Stimulated activated CD8-positive, alpha-beta memory T cell treated with anti-CD3 and anti-CD28 coated beads, Interleukin-4, amount 100 ng/mL, for 1 hour (primary cell): ENCODE measurements at places on chromosomes 12 and 14.

- no peak for DNase-seq
Observed at GRCh38 chr14:106507354-106507753, 981.0 kb downstream of the TMEM121 start.

GRCh38 chr12:102728506-102729242 is 188.4 kb downstream of the PAH start:
- no peak for DNase-seq

GRCh38 chr12:118773956-118774723 is 207.2 kb upstream of the SRRM4 start:
- DNase-seq, result no peak

DNA sequence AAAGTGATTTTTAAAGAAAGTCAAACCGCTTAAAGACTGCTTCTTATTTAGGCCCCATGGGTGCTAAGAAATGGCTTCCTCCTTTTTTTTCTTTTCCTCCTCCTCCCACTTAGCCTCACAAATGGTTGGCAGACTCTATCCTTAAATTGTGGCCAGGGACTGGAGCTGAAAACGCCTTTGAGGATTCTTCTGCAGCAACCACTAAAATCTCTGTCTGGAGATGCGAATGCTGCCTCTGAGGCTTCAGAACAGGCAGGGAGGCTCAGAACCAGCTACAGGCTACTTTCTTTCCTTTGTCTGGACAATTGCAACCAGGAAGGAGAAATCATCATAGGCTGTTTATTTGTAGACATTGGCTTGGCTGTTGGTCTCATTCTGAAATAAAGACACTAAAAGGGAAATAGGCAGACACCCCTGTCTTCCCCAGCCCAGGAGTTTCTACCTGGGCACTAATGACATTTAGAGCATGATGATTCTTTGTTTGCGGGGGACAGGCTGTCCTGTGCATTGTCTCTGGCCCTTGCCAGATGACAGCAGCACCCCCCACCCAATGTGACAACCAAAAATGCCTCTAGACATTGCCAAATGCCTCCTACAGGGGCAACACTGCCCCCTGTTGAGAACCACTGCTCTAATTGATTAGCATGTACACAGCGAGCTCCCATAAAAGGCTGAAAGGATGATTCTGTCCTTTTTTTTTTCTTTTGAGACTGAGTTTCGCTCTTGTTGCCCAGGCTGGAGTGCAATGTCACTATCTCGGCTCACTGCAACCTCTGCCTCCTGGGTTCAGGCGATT is 50.3 kb downstream of the MAP1LC3B2 start:
- DNase-seq, result no peak

DNA sequence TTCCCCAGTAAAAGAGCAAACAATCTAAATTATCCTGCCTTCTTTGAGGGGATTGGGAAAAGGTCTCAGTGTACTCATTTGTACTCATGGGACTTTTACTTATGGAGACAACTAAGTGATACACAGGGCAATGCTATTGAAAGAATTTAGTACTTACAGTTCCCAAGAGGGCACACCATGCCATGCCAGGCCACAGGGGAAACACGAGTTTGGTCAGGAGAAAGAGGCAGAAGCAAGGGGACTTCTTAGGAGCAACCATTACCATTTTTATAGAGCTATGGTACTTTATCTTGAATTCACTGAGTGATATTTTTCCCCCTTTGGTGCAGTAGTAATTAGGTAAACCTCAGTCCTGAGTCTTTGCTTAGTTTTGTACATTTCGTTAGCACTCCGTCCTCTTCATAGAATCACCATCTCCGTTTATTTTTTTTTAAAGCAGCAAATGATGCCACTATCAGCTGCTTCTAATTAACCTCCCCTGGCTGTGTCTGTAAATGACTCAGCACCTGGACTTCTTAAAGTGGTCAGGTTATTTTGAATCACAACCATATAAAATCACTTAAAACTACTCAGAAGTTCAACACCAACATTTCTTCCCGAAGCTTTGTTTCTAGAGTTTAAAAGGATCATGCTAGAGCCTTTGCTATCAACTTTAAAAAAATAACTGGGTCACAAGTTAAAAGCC is 5.9 kb upstream of the WASHC3 start:
- no peak for DNase-seq

DNA sequence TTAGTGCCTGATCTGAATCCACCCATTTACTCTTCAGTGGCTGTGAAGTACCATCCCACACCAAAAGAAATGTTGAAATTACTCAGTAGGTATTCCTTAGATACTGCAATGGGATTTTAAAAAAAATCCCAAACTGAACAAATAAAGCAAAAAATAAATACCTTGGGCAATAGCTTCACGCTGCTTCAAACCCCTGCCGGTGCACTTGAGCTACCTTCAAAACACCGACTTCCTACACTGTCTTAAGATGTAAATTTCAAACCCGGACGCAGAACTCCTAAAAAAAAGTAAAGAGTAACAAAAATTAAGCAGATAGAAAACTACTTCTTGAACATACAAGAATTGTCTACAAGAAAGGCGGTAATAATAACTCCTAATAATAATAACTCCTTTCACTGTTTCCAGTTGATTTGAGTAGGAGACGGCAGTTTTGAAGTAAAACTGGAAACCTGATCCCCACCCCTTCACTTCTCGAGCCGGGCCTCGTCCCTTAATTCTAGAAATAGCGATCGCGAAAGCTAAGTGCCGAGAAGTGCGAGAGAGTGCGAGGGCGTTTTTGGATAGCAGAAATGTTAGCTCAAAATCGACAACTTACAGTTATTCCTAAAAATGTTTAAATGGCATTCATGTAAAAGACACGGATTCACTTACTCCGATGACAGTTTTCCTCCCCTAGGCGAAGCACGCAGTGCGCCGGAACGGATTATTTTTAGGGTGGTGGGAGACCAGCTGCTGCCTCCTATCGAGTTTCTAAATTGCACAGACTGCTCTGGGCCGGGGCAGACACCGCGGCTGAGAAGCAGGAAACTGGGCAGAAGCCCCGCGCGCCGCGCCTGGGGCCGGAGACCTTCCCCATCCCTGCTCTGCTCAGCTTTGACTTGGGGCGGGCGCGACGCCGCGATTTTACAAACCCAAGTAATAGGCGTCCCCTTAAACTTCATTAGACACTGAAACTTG is at the start of gene ABCC9:
ABCC9 (minus strand) TSS at position 878 of the 957 bp plus-strand sequence. CDS start 4,752 bp downstream, outside the sequence.
- no peak for DNase-seq

DNA sequence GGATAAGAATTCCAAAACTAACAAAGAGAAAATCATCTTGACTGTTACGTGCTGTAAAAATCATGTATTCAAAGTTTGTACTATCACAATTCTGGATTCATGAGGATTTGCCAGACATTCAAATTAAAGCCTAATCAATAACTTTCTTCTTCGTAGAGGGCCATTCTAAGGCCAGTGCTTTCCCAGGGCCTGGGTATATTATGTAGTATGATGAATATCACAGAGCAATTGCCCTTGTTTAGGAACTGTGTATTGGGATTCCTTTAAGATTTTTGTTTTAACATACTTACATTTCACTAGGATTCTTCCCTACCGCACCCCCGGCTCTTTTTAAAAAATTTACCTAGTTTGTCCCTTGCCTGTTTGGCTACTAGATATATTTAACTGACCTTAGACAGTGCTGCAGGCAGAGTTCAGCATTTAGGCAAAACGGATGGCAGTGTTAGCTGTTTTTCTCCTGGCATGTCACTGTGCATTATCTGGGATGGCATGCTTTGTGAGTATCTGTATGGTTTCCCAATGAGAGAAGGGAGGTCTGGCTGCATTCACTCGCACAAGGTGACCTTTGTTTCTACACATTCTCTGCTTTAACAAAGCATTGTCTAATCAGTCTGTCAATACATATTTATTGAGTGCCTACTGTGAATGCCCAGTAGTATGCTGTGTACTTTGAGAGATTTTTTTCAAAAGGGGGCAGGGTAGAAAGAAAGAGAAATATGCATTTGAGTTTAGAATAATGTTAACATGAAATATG is 63.3 kb downstream of the ERC1 start:
- DNase-seq, result no peak

GRCh38 chr12:81888106-81888740 is 129.1 kb upstream of the PPFIA2 start:
- no peak for DNase-seq

DNA sequence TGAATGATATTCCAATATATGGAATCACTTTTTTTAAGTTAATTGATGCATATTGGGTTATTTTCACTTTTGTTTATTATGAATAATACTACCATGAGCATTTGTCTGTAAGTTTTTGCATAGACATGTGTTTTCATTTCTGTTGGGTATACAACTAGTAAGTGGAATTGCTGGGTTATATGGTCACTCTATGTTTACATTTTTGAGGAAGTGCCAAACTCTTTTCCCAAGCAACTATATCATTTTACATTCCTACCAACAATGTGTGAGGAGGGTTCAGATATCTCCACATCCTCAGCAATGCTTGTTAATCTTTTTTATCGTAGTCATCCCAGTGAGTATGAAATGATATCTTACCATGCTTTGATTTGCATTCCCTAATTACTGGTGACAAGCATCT is 64.0 kb downstream of the MON2 start:
- no peak for DNase-seq

GRCh38 chr12:119593578-119594398 is at the start of gene TMEM233:
Gene TMEM233, plus strand, starts transcription at chr12:119593774. Its CDS starts 75 bp downstream, at chr12:119593849.
- no peak for DNase-seq

GRCh38 chr14:101072070-101072469 is 168.5 kb upstream of the RTL1 start:
- DNase-seq, result no peak

DNA sequence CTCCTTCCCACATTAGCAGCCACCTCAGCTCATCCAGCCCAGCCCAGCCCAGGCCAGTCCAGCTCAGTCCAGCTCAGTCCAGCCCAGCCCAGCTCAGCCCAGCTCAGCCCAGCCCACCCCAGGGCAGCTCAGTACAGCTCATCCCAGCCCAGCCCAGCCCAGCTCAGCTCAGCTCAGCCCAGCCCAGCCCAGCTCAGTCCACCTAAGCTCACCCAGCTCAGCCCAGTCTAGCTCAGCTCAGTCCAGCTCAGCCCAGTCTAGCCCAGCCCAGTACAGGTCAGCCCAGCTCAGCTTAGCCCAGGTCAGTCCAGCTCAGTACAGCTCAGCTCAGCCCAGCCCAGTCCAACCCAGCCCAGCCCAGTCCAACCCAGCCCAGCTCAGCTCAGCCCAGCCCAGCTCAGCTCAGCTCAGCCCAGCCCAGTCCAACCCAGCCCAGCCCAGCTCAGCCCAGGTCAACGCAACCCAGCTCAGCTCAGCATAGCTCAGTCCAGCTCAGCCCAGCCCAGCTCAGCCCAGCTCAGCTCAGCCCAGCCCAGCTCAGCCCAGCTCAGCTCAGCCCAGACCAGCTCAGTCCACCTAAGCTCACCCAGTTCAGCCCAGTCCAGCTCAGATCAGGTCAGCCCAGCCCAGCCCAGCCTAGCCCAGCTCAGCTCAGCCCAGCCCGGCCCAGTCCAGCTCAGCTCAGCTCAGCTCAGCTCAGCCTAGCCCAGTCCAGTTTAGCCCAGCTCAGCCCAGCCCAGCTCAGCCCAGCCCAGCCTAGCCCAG is 63.0 kb downstream of the TMEM121 start:
- no peak for DNase-seq

- no peak for DNase-seq
Observed at GRCh38 chr12:106973545-106973944, 13.4 kb downstream of the MTERF2 start.

- no peak for DNase-seq
Observed at GRCh38 chr12:58877243-58877743, 43.0 kb downstream of the LRIG3 start.

- no peak for DNase-seq
Observed at GRCh38 chr12:31205054-31205453, 120.9 kb downstream of the SINHCAF start.

- DNase-seq, result no peak
Observed at GRCh38 chr14:51185754-51186153, 54.3 kb upstream of the TMX1 start.

GRCh38 chr14:102396521-102396920 is 33.8 kb downstream of the TECPR2 start:
- no peak for DNase-seq

DNA sequence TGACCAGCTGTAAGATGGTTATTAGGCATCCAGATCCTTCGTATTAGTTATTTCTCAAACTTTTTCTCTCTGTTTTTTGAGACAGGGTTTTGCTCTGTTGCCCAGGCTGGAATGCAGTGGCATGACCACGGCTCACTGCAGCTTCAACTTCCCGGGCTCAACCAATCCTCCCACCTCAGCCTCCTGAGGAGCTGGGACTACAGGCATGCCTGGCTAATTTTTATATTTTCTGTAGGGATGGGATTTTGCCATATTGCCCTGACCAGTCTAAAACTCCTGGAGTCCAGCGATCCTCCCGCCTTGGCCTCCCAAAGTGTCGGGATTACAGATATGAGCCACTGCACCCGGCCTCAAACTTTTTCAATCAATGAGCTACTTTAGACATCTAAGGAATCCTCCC is 33.1 kb downstream of the FZD10 start:
- DNase-seq, result no peak

DNA sequence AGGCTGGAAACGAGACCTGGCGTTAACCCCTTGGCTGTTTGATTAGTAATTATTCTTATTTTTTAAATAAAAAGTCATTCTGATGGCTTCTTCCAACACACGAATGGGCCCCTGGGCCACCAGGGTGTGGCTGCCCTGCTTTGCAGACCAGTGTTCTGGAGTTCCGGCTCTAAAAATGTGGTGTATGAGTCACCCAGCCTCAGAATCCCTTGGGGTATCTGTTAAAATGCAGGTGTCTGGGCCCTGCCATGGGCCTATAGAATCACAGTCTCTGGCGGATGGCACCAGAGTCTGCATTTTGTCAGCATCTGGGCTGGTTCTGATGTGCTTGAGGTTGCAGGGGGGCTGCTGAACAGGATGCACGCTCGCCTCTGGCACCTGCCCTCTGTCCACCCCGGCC is 2.5 kb upstream of the PSMC1 start:
- no peak for DNase-seq

DNA sequence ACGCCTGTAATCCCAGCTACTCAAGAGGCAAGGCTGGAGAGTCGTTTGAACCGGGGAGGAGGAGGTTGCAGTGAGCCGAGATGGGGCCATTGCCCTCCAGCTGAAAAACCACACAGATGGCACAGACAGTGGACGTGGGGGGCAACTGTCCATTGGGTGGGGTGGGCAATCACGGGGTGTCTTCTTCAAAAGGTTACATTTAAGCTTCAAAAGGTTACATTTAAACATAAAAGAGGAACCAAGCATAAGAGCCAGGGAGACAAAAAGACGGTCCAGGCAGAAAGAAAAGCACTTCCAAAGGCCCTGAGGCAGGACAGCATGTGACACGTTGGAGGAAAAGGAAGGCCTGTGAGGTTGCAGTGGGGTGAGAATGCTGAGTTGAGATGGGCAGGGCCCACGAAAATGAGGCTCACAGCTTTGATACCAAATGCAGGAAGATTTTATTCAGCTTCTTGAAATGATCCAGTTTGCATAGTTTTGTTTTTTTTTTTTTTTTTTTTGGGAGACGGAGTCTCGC is 10.7 kb downstream of the SCARB1 start:
- DNase-seq, result no peak
